ENCODE measurements at places on chromosomes 2 and 18.

- DNase-seq, result peak; percentile 74
Measured at GRCh38 chr2:230643576-230644291, 68.9 kb upstream of the CAB39 start.

DNA sequence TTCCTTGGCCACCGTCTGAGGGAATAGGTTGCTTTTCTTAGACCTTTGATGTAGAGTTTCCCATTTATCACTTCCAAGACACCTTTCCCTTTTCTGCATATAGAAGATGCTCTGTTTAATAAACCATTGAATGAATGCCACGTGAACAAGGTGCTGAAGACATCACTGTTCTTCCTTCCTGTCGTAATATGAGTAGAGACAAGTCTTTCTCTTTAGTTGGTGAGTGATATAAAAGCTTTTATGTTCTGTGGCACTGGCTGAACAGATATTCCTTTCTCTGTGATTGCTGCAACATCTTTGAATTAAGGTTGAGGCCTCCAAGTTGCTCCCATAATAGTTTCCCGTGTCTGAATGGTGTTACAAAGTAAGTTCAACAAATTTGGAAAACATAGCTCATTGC, 38.7 kb downstream of the TTC39C start:
- DNase-seq, result no peak

DNA sequence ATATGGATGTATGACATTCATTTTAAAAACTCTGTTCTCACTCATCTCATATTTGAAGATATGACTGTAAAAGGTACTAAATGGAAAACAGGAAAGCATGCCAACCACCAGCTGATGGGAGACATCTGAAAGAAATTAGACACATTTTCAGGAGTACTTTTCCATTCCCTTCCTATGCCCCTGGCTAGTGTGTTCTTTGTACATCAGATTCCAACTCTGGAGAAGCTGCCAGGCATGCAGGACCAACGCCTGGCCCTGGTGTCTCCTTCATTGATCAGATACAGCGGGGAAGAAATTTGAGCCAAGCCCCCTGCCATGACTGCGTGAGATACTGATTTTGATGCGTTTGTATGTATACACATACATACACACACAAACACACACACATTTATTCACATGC, 599.0 kb upstream of the SYT4 start:
- no peak for DNase-seq

DNA sequence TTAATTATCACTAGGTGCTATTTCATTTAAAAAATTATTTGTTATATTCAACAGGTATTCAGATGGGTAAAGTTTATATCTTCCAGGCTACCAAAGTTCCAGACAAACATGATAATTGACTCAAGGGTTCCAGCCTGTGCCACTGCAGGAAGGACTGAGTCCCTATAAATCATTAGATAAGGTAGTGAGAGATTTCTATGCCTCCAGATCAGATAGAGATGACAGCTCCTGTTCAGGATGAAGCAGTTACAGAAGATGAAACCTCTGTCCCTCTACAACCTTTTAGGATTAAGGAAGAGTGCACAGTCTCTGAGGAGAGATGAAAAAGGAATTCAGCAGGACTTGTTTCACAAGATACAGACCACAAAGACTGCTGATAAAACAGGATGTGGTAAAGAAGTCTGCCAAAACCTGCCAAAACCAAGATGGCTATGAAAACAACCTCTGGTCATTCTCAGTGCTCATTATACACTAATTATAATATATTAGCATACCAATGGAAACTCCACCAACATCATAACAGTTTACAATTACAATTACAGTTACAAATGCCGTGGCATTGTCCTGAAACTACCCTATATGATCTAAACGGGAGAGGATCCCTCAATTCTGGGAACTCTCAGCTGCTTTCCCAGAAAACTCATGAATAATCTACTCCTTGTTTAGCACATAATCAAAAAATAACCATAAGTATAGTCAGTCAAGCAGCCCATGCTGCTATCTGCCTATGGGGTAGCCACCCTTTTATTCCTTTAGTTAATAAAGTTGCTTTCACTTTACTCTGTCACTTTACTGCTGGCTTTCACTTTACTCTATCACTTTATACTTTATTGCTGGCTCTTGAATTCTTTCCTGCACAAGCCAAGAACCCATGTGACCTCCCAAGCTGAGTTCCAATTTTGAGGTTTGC, 288.5 kb downstream of the PDE11A start:
- no peak for DNase-seq

DNA sequence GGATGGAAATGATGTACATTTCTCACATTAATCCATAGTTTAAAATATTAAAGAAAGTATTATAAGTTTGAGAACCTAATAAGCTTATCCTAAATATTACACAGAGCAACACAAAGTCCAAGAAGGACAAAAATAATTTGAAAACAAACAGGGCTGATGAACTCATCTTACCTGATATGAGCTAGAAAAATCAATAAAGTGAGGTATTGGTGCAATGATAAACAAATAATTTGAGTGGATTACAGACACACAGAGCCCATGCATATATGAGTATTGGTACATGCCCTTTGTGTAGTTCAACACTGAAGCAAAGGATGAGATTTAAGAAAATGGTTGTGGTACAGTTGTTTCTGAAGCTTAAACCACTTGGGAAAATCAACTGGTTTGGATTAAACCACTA, 1139.0 kb downstream of the SUCLG1 start:
- DNase-seq, result no peak

- DNase-seq, result no peak
Measured at GRCh38 chr2:190357600-190357999, 14.2 kb downstream of the INPP1 start.

- no peak for DNase-seq
Measured at GRCh38 chr18:12841070-12841469, 43.0 kb downstream of the PTPN2 start.

GRCh38 chr2:68766376-68766845, 31.8 kb downstream of the ARHGAP25 start:
- peak; percentile 38 for DNase-seq

GRCh38 chr2:179771791-179772190, 89.6 kb downstream of the ZNF385B start:
- DNase-seq, result no peak

GRCh38 chr2:199596549-199596948, 138.8 kb upstream of the SATB2 start:
- no peak for DNase-seq

GRCh38 chr2:192025637-192026036, 169.1 kb downstream of the TMEFF2 start:
- DNase-seq, result no peak

DNA sequence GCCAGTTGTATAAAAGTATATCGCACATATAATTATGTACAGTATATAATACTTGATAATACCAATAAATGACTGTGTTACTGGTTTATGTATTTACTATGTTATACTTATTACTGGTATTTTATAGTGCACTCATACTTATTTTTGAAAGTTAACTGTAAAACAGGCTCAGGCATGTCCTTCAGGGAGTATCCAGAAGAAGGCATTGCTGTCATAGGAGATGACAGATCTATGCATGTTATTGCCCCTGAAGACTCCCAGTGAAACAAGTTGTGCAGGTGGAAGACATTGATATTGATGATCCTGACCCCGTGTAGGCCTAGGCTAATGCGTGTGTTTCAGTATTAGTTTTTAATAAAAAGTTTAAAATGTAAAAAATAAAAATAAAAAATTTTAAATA, 20.3 kb upstream of the ASXL3 start:
- DNase-seq, result no peak

DNA sequence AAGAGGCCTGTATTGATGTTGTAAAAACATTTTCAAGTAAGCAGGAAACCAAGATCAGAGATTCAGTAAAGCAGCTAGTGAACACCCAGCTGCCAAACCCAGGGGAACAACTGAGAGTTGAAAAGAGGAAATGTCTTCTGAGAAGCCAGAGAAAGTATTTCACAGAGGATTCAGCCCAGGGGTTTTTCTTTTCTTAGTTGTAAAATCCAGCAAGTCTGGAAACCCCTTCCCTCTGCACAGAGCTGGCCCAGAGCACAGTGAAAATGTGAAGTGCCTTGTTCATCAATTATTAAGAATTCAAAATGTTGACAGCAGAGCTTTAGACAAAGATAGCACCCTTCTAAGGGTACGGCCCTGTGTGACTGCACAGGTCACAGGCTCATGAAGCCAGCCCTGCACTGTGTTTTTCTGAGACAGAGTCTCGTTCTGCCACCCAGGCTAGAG, 28.4 kb downstream of the AFF3 start:
- no peak for DNase-seq

- no peak for DNase-seq
Measured at GRCh38 chr2:11375689-11376027, 31.2 kb upstream of the ROCK2 start.

All from stimulated activated CD4-positive, alpha-beta T cell treated with anti-CD3 and anti-CD28 coated beads, TNF-alpha, amount 100 ng/mL, for 24 hours (primary cell).